ENCODE measurements at places on chromosomes 1 and 21. TPM values are rescaled to one million over a fixed set of nuclear protein-coding genes. Genes with fewer than 3 reads are reported as not detected.

Gene GPR161
- total RNA-seq, result 10.5 TPM

Gene FBXO28
- total RNA-seq, result 17.1 TPM

Gene AMY1C
- total RNA-seq, result not detected

Gene DDI2
- 6.6 TPM for total RNA-seq

Gene PHLDA3
- total RNA-seq, result 49.2 TPM

Gene MAP3K21
- total RNA-seq, result 0.65 TPM

Data from cardiac atrium fibroblast (primary cell).